ENCODE measurements at places on chromosomes 7 and 10.

GRCh38 chr10:52213321-52213752 is 100.7 kb upstream of the DKK1 start:
- DNase-seq: no peak

DNA sequence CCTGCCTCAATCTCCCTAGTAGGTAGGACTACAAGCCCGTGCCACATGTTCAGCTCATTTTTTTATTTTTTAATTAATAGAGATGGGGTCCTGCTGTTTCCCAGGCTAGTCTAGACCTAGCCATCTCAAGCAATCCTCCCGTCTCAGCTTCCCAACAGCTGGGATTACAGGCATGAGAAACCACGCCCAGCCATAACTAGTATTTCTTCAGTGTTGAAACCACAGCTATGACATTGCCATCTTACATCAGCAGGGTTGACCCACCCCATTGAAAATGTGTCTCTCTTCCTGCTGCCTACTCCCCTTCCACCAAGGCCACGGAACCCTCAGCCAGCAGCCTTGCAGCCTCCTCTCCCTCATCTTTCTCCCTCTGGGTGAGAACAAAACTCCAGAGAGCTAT is 62.1 kb upstream of the ZNF746 start:
- DNase-seq: no peak

DNA sequence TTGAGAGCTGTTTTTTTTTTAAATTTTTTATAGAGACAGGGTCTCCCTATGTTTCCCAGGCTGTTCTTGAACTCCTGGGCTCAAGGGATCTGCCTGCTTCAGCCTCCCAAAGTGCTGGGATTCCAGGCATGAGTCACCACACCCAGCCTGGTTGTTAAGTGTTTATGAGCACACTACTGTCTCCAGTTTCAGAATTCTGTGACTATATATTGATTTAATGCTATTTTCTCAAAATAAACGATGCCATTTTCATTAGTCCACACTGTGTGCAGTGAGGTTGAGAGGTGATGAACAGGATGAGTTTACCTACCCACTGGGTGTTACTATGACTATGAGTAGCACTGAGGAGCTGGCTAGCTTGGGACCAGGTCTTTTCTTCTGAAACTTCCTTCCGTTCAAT is 110.9 kb upstream of the FAM180A start:
- no peak for DNase-seq

DNA sequence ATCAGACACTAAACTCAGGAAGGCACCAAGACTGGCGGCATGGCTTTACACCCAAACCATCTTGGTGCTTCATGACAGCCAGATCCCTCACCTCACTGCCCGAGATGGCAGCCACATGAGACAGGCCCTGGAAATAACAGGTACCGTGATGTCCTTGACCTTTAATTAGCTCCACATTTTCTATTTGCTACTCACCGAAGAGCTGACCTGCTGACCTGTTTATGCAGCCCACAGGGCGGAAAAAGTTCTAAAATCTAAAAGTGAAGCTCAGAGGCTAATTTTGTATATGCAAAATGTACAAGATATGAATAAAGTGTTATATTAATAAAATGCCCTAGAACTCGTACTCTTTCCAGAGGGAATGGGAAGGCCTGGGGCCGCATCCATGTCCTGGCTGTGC is 51.6 kb upstream of the RASGEF1A start:
- no peak for DNase-seq

GRCh38 chr10:96973809-96974747 is 142.0 kb downstream of the LCOR start:
- no peak for DNase-seq

GRCh38 chr7:94970085-94970576 is 62.7 kb downstream of the PPP1R9A start:
- no peak for DNase-seq
